ENCODE measurements at places on chromosomes 4 and X.

GRCh38 chrX:39112143-39112542, 310.9 kb downstream of the MID1IP1 start:
- no peak for DNase-seq

- DNase-seq, result no peak
Observed at GRCh38 chrX:2748171-2748814, 3.5 kb upstream of the XG start.

- DNase-seq, result no peak
Observed at GRCh38 chr4:106032851-106033286, 137.6 kb downstream of the NPNT start.

DNA sequence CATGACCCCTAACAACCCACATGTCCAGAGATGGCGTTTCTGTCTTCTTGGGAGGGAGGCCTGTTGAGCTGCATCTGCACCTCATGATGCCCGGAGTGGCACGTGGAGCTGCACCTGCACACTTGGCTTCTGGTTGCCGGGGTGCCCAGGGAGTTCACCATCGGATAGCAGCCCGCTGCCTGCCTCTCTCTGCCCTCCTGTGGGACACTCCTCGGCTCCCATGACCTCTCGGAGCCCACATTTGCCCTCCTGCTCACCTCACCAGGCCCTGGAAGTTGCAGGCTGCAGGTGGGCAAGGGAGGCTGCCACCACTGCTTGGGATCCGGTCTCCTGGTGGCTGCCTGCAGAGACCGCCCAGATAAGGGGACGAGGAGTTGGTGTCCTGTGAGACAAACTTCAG, 74.1 kb downstream of the TRAPPC11 start:
- DNase-seq, result no peak

Data from vagina (tissue), 2 donors.